ENCODE measurements at places on chromosomes 1 and 21.

DNA sequence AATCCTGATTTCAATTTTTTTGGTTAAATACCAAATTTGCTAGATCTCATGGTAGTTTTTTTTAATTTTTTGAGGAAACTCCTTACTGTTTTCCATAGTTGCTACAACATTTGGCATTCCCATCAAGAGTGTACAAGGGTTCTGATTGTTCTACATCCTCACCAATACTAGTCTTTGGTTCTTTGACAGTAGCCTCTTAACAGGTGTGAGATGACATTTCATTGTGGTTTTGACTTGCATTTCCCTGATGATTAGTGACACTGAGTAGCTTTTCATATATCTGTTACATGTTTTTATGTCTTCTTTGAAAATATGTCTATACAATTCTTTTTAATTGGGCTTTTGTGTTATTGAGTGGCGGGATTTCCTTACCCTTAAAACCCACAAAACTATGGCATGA lies 20.9 kb upstream of the RGS13 start:
- no peak for DNase-seq

DNA sequence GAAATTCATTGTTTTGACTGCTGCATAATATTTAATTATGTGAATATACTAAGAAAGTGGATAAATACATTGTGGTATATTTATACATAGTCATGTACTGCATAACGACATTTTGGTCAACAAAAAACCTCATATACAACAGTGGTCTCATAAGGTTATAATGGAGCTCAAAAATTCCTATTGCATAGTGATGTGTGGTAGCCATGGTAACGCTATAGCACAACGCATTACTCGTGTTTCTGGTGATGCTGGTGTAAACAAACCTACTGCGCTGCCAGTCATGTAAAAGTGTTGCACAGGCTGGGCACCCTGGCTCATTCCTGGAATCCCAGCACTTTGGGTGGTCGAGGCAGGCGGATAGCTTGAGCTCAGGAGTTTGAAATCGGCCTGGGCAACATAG lies 52.6 kb upstream of the NHLH2 start:
- no peak for DNase-seq

DNA sequence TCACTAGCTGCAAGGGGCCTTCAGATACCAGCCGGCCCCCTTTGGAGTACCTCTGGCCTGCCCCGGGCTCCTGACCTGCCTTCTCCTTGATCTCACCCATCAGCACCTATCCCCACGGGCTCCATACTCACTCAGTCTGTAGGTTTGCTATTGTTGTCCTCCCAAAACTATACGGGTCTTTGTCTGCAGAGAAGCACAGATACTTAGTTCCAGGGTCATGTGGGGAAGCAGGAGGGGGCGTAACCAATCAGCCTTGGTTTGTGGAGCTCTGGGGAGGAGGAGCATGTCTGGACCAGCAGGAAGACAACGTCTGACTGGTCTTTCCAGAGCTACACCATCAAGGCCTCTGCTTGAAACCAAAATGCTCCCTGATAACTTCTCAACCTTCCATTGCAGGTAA lies 15.2 kb downstream of the TMEM63A start:
- DNase-seq = no peak

GRCh38 chr1:15011661-15012060 lies 141.9 kb upstream of the TMEM51 start:
- no peak for DNase-seq

DNA sequence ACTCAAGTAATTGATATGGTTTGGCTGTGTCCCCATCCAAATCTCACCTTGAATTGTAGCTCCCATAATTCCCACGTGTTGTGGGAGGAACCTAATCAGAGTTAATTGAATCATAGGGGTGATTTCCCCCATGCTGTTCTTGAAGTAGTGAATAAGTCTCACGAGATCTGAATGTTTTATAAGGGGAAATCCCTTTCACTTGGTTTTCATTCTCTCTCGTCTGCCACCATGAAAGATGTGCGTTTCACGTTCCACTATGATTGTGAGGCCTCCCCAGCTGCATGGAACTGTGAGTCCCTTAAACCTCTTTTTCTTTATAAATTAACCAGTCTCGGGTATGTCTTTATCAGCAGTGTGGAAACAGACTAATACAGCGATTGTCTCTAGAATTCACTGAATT lies 135.4 kb downstream of the BACH1 start:
- DNase-seq = no peak

DNA sequence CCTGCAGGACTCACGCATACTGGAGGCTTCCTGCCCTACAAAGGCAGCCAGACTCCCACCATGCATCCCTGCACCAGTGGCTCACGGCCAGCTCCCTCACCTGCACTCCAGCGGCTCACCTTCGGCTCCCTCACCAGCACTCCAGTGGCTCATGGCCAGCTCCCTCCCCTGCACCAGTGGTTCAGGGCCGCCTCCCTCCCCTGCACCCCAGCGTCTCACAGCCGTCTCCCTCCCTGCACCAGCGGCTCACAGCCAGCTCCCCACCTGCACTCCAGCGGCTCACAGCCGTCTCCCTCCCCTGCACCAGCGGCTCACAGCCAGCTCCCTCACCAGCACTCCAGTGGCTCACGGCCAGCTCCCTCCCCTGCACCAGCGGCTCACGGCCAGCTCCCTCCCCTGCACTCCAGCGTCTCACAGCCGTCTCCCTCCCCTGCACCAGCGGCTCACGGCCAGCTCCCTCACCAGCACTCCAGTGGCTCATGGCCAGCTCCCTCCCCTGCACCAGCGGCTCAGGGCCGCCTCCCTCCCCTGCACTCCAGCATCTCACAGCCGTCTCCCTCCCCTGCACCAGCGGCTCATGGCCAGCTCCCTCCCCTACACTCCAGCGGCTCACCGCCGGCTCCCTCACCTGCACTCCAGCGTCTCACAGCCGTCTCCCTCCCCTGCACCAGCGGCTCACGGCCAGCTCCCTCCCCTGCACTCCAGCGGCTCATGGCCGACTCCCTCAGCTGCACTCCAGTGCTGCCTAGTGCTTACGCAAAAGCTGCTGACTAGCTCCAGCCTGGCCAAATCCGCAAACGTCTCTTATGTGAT lies 324.5 kb downstream of the NPHP4 start:
- no peak for DNase-seq

DNA sequence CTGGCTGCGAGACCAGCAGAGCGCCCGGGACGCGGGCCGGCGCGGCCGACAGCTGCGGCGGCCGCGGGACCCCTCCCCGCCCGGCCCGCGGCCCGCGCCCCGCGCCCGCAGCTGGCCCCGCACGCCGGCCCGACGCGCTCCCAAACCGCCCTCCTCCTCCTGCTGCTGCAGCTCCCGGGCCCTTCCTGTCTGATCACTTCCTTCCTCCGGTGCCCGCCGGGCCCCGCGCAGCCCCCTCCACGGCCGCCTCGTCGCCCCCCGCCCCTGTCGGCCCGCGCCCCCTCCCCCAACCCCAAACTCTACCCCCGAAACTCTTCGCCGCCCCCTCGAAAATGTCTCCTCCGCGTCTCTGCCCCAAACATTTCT lies 594 bp downstream of the LUZP1 start:
- peak; percentile 36 for DNase-seq

GRCh38 chr1:7518411-7518810 lies 252.7 kb upstream of the VAMP3 start:
- DNase-seq = no peak

DNA sequence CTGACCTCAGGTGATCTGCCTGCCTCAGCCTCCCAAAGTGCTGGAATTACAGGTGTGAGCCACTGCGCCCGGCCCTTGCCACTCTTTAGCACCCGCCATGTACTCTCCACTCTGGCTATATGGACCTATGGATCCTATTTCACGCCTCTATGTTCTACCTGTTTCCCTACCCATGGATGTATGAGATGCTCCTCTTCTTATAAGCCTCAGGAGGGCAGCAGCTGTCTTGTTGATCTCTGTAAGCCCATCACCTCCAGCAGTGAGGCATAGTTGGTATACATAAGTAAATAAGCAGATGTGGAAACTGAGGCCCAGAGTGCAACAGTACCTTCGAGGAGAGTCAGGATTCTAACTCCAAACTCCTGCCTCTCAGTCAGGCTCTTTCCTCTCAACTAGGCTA lies 24.7 kb upstream of the ARTN start:
- no peak for DNase-seq

DNA sequence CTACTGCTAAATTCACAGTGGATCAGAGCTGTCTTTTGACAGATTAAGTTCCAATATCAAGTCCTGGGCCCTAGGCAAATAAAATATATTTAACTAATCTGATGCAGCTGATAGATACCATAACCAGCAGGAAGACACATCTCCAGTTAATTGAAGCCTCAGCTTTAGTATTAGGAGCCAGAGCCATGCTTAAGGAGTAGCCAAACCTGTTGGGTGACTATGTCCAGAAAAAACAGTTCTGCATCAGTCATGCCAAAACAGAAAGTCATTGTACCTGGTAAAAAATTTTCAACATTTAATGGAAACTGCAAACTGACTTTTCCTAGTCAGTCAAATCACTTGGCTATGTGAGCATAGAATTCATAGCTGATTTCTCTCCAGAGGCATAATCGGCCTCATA lies 200.5 kb upstream of the RUNX1 start:
- no peak for DNase-seq

GRCh38 chr1:166378805-166379204 lies 212.0 kb upstream of the FAM78B start:
- DNase-seq = no peak

GRCh38 chr1:239899747-239900146 lies 191.9 kb upstream of the FMN2 start:
- DNase-seq = no peak

DNA sequence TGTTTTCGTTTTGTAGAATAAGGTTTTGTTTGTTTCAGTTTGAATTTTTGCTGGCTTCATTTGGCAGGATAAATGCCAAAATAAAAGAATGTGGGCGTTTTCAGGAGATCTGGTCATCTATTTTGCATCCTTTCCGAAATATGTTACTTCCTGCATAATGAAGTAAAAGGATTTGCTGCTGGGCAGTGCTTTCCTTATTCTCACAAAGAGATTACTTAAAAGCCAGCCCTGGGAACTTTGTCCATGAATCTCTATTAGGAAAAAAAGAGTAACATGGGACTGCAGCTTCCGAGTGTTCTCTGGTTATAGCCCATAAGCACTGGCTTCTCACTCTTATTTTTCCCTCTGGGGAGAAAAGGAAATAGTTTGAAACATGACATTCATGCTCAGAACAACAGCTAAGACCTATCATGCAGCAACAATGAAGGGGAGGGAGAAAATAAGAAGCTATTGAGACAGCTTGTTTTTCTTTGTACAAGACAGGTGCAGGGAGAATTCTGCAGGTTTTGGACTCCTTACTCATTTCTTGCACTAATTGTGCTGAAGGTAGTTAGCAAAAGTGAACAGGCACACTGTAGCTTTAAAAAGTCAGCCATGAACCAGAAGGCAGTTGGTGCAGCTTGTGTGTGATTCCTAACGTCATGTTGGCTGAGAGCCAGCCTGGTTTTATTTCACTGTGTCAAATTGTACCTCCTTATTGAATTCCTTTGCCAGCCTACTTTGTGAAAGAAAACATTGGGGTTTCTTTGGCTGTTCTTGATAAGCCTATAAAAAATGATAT lies at the start of gene SAMD13:
TSS of gene SAMD13 (plus strand) at position 705 of the 781 bp plus-strand sequence. CDS start 1,527 bp downstream, outside the sequence.
- no peak for DNase-seq

DNA sequence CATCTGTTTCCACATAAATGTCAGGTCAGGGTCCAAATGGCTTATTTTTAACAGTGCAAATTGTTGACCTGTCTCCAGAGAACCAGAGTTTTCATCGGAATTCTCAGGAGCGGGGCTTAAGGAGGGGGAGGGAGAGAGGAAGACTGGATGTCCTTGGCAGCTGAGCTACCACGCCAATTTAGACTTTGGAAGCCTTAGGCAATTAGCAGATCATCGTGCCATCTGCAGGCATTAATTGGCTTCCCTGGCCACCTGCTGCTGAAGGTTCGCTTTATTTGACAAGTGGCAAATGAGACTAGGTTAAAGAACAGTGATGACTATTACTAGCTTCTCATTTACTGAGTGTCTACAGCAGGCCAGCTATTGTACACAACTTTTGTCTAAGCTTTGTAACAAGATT lies 43.7 kb downstream of the HLX start:
- no peak for DNase-seq

- no peak for DNase-seq
Measured at GRCh38 chr1:11453742-11454491, 25.0 kb upstream of the DISP3 start.

GRCh38 chr1:33088119-33088906 lies 7.4 kb downstream of the AZIN2 start:
- no peak for DNase-seq

DNA sequence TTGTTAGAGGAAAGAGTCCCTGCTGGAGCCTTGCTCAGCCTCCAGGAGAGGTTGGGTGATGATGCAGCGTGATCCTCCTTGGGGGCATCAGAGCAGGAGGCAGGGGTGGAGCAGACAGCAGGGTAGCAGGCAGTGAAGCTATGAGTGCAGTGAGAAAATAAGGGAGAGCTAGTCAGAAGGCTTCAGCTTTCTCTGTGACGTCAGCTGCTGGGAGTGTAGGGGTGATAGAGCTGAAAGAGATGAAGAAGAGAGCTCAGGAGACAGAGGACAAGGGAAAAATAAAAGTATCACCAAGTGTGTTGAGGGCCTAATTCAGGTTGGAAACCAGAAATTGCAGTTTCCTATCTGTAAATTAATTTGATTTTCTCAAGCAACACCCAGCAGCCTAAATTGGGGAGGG lies 2.2 kb upstream of the ADAM30 start:
- no peak for DNase-seq

- no peak for DNase-seq
Measured at GRCh38 chr1:243323491-243323890, 67.7 kb downstream of the SDCCAG8 start.

DNA sequence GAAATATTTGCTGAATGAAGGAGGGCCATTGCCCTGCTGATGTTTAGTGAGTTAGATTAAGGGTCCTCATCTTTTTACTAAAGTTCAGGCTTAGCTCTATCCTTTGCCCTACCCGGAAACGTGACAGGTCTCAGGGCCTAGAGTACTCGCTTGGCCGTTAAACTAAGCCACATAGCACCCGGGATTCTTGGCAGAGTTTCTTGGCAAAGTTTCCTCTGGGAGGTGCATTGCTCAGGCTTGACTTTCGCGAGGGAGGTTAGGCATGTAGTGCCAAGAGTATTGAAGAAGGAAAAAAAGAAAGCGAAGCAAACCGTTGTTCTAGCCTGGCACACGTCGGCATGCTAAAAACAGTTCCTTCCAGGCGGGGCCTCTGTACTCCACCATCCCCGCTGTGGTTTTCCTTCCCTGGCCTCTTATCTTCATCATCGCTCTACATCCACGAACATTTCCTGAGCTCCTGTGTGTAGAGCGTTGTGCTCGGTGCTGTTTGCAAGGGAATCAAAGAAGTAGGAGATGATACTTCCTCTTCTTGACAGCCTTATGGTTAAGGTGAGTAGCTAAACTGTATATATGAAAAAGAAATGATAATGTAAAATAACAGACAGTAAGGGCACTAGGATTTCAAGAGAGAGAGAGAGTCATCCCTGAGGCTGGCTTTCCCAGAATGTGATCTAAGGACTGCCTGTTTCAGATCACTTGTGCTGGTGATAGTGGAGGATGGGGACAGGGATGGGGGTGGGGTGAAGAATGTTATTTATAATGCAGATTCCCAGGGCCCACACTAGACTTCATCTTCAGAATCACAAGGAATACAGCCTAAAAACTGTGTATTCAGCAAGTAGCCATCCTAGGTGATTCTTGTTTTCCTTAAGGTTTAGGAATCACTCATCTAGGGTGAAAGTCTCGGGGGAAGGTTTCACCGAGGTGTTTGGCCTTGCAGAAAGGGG lies 18.8 kb downstream of the RNF220 start:
- DNase-seq = no peak

- no peak for DNase-seq
Measured at GRCh38 chr1:151065089-151065645, 5.0 kb downstream of the MLLT11 start.

Data from H9 (cell line).